LHCN-M2 (cell line): ENCODE measurements at places on chromosomes 5 and 9.

GRCh38 chr5:32578363-32578762 lies 7.0 kb upstream of the SUB1 start:
- DNase-seq: no peak

- no peak for DNase-seq
Observed at GRCh38 chr5:17769277-17769676, 135.0 kb downstream of the TAF11L14 start.

DNA sequence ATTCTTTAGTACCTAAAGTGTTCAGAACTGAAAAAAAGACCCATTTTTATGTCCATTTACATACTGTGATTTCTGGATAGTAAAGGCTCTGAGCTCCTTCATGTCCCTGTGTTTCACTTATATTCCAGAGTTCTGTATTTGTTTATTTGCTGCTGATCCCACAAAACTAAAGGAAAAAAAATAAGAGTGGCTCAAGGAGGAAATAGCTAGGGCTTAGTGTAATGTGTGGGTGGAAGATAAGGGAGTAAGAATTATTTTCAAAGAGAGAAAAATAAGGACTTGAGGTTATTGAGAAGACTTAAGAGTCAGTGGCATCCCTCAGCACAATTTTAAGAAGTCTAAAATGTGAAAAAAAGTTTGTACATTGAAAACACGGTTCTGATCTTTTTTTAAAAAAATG lies 46.0 kb downstream of the ENTREP1 start:
- DNase-seq: no peak

DNA sequence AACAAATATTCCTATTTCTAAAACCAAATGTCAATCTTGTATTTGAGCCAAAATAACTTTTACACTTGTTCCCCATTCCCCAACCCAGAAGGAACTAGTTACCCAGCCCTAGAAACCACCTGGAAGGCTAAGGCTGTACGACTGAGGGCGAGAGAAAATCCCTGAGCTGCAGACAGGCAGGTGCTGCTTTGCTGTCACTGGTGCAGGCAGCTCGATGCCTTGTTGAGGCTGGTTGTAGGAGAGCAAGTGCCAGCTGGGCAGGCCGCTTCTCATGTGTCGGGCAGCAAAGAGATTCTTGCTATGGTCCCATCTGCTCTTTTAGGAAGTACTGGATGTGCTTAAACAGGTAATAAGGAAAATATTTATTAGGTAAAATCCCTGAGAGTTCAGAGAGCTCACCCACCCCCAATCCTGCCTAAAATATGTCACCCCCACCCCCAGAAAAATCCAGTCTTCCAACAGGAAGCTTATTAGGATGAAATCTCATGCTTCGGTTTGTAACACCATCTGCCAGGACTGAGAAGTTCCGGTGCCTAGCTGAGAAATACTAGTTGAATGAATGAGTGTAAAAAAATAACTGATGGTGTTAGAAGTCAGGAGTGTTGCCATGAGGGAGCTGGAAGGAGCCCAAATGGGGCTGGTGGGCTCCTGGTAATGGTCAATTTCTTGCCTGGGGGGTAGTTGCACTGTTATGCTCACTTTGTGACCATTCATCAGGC lies 91.1 kb upstream of the DMRT1 start:
- no peak for DNase-seq

GRCh38 chr9:37528652-37529471 lies 43.1 kb downstream of the POLR1E start:
- DNase-seq: no peak

- DNase-seq: no peak
Observed at GRCh38 chr9:27203783-27204182, 93.2 kb downstream of the EQTN start.

DNA sequence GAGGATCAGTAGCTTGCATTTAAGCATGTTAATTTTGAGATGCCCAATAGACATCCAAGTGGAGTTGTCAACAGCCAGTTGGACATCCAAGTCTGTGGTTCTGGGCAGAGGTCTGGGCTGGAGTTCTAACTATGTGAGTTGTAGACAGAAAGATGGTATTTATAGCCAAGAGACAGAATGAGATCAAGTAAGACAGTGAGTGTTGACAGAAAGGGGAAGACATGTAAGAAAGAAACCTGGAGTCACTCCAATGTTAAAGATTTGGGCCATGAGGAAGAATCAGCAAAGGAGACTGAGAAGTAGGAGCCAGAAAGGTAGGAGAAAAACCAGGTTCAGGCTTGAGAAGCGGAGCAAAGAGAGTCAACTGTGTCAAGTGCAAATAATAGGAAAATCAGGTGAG lies 95.5 kb upstream of the PUM3 start:
- DNase-seq: no peak

- DNase-seq: peak; percentile 100
Observed at GRCh38 chr9:81431641-81432040, 257.7 kb downstream of the TLE1 start.

DNA sequence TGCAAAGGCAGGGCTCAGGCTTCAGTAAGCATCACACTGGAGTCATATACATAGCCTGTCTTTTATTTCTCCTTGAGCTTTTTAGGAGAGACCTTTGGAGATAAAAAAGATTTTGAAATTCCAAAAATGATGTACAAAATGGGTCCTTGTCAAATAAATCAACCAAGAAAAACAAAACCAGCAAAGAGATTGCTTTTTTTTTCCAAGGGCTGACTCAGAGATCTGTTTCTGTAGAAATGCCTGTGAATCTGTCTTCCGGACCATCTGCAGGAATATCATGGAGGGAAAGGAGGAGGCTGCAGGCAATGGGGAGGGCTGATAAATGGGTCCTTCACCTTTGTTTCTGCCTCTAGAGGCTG lies 77.4 kb downstream of the SLIT3 start:
- DNase-seq: no peak

DNA sequence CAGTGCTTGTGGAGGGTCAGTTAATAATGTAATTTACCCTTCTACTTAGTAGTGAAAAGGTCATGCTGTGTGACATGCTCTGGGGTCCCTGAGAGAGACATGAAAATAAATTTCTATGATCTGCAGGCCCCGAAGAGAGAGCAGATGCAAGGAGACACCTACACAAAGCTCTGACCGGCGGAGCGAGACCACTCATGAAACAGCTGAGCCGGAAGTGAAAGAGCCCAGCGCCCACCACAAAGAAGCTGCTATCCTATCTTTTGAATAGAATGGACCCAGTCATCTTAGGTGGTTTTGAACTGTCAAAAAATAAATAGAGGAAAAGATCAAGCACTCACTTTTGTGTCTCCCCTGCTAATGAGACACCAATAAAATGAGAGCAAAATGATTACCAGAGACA lies 190.0 kb downstream of the MED10 start:
- no peak for DNase-seq

DNA sequence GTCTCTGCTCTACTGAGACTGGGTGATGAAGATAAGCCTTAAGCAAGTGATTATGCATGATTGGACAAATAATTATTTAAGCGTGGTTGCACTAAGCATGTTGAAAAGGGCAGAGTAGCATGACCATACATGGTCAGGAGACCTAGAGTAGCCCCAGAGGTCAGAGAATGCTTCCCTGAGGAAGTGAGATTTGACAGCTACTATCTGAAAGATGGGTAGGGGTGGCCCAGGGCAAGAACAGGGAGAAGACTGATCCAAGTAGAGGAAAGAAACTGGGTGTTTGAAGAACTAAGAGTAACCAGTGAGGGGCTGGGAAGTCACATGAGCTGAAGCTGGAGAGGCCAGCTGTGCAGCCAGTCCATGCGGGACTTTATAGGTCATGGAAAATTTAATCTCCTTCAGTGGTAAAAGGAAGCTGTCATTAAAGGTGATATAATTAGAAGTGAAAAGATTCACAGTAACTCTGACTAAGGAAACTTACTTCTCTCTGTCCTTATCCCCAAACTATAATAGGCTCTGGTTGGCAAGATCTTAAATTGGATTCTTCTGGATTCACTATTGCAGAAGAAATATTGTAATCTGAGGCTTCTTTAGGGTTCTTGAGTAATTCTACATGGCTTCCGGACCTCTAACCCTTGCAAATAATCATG lies 35.2 kb downstream of the YIPF5 start:
- no peak for DNase-seq

- no peak for DNase-seq
Observed at GRCh38 chr5:101663543-101663942, 632.5 kb downstream of the SLCO4C1 start.

DNA sequence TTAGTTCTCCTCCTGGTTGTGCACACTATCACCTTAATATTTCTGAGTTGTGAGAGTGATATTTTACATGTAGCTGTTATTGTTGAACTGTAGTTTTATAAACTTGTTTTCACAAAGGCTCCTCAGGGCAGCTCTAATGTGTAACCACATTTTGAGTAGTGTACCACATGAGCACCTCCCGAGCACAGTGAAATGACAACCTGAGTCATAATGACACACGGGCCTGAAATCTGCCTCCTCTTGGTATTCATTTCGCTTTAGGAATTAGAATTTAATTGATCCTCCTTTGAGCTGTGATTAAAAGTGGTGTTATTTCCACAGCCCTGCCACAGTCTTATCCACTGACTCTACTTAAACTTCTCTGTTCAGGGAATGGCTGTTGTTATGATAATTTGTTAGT lies 7.9 kb downstream of the MTRR start:
- DNase-seq: peak; percentile 72

DNA sequence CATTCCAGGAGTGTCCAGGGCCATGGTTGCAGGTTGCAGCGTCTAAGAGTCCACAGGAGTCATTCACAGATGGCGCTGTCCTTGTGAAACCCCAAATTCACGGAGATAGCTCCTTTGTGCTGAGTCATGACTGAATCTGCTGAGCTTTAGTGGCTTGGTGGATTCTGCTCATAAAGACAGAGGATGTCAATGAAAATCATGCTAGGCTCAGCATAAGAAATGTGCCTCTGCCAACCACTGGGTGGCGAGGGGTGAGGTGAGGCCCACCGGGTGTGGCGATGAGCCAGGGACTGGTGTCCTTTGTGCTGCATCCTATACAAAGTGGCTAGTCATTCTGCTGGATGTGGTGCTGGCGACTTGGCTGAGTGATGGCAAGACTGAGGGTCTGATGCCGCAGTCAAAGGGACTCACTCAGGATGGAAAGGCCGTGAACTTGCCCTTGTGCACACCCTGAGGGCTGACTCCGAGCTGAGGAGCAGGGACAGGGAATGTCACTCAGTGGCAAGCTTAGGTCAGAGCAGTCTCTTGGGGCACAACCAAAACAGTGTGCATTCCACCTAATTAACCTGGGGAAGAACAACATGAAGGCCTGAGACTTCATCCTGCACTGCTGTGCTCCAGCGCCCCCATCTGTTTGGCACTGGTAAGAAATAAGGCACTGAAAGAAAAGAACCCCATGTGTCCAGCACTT lies 71.5 kb downstream of the DAP start:
- peak; percentile 68 for DNase-seq

- no peak for DNase-seq
Observed at GRCh38 chr9:126335837-126336735, 9.5 kb downstream of the MVB12B start.

DNA sequence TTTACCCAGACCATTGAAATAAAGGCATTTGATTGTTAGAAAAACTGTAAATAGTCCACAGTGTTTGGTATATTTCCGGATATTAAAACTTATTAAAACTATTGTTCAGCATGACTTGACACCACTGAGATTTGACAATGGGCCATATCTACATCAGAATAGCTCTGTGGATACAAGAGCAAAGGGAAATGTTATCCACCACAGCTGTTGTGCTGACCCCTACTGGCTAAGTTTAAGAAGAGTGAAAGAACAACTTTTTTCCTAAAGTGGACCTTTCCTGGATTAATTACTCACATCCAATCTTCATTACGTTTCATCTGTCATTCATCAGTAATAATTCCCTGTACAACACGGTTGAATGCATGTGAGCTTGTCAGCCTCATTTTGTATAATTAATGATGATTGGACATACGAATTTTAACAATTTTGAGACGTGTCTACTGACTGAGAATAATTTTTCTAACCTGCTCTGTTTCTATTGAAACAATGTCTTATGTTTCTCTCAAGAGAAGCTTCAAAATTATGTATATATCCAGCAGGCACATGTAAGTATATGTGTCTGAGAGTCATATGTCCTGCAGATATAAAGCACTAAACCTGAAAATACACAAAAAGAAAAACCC lies 1952.6 kb downstream of the MAT2B start:
- no peak for DNase-seq

DNA sequence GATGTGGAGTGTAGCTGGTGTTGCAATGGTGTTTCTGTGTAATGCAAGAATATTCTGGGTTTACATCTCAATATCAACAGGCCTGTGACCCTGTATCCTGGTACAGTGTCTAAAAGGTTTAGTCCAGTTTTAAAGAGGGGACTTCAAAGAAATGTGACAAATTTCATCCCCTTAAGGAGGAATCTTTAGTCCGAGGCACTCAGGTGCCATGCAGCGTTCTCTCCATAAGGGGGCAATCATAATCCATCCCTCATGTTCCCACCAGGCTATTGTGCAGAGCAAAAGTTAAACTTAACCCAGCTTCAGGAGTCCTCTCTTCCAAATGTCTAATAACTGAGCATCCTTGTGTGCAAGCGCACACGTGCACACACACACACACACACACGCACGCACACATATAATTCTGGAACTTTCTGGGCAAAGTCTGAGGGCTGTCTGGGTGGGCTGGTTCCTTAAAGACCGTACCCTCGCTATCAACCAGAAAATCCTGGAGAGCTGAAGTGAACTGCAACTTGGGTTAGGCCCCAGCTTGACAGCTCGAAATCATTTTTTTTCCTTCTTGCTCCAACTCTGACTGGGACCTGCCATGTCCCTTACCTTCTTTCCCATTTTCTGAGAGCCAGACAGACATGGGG lies 46.0 kb downstream of the CRB2 start:
- peak; percentile 24 for DNase-seq

DNA sequence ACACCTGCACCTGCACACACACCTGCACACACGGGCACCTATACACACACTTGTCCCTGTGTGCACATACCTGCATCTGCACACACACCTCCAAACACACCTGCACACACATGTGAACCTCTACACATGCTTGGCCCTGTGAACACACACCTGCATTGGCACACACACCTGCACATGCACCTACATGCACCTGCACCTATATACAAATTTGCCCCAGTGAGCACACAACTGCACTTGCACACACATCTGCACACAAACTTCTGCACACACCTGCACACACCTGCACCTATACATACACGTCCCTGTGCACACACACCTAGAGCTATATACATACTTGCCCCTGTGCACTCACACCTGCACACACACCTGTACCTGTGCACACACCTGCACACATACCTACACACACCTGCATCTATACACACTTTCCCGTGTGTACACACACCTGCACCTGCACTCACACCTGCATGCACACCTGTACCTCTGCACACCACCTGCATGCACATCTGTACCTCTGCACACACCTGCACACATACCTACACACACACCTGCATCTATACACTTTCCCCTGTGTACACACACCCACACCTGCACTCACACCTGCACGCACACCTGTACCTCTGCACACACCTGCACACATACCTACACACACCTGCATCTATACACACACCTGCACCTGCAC lies 21.5 kb upstream of the LPCAT1 start:
- DNase-seq: no peak
